Lung (tissue), 17 donors: ENCODE measurements at places on chromosomes 1 and 21. TPM values are rescaled to one million over a fixed set of nuclear protein-coding genes. Genes with fewer than 3 reads are reported as not detected.
A peak's percentile ranks its signal among the peaks of the same experiment; 100 is the strongest.

DNA sequence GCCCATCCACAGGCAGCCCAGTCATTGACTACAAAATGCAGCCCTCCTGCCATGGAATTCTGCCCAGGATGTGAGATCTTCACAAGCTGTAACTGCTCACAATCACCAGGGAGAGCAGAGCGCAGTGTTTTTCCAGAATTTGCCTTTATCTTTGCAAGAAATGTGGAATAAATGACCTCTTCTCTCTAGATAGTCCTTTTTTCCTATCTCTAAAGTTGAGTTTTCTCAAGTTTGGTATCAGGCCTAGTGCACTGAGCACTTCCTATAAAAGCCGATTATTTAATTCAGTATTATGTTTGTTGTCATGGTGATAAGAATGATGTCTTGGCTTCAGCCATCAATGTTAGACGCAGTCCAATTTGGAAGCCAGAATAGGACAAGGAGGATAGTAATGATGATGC is 246.9 kb upstream of the IRF2BP2 start:
- peak; percentile 94 for DNase-seq
- no peak overlapping the region for H3K4me3 ChIP-seq
- H3K36me3 ChIP-seq, result no peaks in the 10 kb centered on the region
- no peaks in the 10 kb centered on the region for H3K27me3 ChIP-seq
- no peak overlapping the region for H3K27ac ChIP-seq

DNA sequence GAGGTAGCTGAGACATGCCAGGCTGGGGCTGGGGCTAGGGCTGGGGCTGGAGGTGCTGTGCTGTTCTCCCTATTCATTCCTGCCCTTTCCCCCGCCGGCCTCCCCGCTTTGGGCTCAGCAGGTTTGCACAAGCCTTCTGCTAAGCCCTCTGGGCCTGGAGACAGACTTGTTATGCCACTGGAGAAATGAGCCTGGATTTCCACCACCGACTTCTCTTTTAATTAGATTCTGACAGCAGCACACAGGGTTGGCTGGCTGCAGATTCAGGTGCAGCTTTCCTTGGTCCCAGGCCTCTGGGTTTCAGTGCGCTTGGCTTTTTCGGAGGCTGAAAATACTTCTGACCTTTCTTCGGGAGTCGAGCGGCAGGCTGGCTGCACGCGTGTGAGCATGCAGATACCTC is 71.5 kb upstream of the ACTL8 start:
- peaks cover 4% of the 10 kb centered on the region for H3K36me3 ChIP-seq
- no peak overlapping the region for H3K4me3 ChIP-seq
- no peaks in the 10 kb centered on the region for H3K4me1 ChIP-seq
- no peaks in the 10 kb centered on the region for H3K27me3 ChIP-seq
- no peak overlapping the region for H3K27ac ChIP-seq
- no peak for DNase-seq

- DNase-seq, result no peak
- H3K4me1 ChIP-seq, result peaks cover 7% of the 10 kb centered on the region
- peak overlapping the region; percentile 51 for H3K27ac ChIP-seq
These were observed 322 bp downstream of the TFB2M start for GRCh38 chr1:246565751-246566127.

GRCh38 chr1:40353082-40353481 is 20.4 kb upstream of the SMAP2 start:
- no peak overlapping the region for H3K4me3 ChIP-seq
- H3K27ac ChIP-seq, result no peak overlapping the region
- no peak for DNase-seq
- no peaks in the 10 kb centered on the region for H3K4me1 ChIP-seq

GRCh38 chr1:208510192-208510952 is 266.2 kb upstream of the PLXNA2 start:
- H3K36me3 ChIP-seq, result no peaks in the 10 kb centered on the region
- no peak overlapping the region for H3K4me3 ChIP-seq
- DNase-seq, result no peak
- H3K27me3 ChIP-seq, result no peaks in the 10 kb centered on the region

The TPR gene
- 89.6 TPM for total RNA-seq

The KLHDC8A gene
- 0.58 TPM for total RNA-seq

The NBL1 gene
- total RNA-seq, result 107 TPM
